GDM1 (cell line): ENCODE measurements at places on chromosomes 6 and 20.
A peak's percentile ranks its signal among the peaks of the same experiment; 100 is the strongest.

DNA sequence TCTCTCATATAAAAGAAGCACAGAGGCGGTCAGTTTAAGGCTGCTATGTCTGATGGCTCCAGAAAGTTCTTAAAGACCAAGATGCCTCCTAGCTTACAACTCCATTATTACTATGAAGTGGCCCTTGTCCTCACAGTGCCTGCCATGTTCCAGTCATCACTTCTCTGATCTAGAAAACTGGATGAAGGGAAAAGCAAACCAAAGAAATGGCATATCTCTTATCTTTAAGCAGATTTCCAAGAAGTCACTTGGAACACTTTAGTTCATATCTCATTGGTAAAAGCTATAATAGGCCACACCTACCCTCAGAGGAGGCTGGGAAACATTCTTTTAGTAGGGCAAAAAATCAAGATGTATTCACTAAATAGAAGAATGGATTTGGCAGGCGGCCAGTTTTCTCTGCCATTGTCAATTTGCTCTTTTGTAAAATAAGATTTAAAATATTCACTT, 289.6 kb downstream of the TBC1D7 start:
- no peak for DNase-seq

- DNase-seq, result no peak
Observed at GRCh38 chr6:16688984-16689636, 72.2 kb downstream of the ATXN1 start.

- peak; percentile 13 for DNase-seq
Observed at GRCh38 chr6:159852877-159853276, 37.9 kb upstream of the MAS1 start.

- peak; percentile 3 for DNase-seq
Observed at GRCh38 chr6:107179004-107179403, 63.7 kb upstream of the BEND3 start.

DNA sequence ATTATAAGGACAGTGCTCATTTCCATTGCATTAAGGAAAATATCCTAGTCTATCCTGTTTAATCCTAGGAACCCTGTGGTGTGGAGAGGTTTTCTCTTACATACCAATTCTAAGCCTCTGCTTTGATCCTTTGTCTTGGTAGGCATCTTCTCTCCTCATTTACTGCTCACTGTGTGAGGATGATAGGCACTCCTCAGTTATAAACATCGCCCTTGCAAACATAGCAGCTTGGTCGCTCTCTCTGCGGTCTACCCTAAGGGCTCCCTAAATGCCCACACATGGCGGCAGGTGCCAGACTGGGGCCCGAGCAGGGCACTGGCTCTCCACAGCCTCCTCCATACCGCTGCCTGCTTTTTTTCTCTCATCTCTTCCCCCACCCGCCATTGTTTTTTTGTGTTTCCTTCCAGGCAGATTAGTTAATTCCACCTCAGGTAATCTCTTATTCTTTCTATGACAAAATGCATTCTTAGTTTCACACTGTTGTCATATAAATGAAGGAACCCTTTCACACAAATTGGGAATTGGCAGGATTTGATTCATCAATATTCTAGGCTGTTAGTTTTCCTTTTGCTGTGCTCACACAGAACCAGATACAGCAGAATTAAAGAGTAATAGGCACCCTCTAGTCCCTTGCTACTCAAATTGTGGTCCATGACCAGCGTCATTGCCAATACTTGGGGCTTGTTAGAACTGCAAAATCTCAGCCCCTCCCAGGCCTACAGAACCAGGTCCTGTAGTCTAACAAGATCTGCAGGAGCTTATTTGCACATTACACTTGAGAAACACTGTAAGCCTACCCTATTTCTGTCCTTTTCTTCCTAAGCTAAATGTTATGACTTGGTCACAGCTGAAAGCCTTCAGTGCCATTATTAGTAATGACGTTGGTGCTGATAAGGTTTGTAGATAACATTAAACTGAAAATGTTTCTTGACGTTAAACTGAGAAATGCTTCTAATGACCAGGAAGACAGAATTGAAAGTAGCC, 36.3 kb downstream of the CARMIL1 start:
- DNase-seq, result no peak

DNA sequence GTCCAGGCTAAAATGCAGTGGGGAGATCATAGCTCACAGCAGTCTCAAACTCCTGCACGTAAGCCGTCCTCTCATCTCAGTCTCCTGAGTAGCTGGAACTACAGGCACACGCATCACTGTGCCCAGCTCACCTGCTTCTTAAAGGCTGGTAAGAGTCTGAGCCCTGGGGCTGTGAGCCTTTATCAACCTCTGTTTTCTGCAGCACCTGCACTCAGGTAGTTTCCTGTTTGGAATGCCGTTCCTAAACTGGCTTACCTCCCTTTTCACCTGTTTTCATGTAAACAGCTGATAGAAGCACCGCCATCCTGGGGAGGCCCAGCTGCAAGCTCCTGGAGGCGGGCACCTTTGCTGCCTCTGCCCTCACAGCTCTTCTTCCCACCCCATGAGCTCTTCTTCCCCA, 45.4 kb downstream of the SLC24A3 start:
- DNase-seq, result no peak

GRCh38 chr20:57568088-57568896, 7.4 kb downstream of the PCK1 start:
- no peak for DNase-seq

DNA sequence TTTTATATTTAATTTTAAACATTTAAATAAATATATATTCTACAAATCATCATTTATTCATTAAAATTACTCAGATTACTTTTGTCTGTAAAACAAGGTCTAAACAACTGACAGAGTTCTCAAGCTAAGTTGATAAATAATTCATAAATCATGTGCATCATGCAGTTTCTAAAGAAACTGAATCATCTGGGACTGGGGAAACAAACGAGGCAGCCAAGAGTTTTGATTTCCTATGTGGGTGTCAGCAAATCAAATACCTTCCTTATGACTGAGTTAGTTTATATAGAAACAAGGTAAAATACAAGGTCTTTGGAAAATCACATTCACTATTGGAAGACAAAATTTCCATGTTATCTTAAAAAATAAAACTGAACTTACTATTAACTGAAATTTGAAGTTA, 149.9 kb upstream of the BEND6 start:
- no peak for DNase-seq

GRCh38 chr6:143039548-143039947, 21.1 kb upstream of the AIG1 start:
- DNase-seq, result no peak

- no peak for DNase-seq
Observed at GRCh38 chr6:151027295-151027747, 161.8 kb downstream of the MTHFD1L start.

GRCh38 chr20:59997896-59998295, 39.7 kb downstream of the CDH26 start:
- no peak for DNase-seq

DNA sequence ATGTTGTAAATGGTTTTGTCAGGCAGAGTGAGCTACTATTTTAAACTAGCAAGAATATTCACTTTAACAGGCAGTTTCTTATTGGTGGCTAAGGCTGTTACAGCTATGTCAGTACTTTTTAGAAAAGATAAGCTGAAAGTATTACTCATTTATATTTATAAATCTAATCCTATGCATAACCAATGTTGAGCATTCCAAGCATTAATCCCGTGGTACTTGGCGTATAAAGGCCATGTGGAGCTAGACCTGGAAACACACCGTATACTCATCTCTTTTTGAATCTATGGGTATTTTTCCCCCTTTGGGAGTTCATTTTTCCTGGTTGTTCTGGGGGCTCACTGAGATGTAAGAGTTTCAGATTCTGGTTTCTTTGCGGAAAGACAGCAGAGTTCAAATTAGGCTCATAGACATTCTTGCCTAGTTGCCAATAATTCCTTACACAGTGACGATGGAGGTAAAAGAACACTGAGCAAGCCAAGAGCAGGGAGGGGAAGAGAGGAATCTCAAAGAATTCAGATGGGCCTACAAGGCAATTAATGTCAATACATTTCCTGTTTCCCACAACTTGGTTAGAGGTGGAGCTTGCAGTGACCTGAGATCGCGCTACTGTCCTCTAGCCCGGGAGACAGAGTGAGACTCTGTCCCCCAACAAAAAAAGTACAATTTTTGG, 211.5 kb downstream of the SOX4 start:
- no peak for DNase-seq

DNA sequence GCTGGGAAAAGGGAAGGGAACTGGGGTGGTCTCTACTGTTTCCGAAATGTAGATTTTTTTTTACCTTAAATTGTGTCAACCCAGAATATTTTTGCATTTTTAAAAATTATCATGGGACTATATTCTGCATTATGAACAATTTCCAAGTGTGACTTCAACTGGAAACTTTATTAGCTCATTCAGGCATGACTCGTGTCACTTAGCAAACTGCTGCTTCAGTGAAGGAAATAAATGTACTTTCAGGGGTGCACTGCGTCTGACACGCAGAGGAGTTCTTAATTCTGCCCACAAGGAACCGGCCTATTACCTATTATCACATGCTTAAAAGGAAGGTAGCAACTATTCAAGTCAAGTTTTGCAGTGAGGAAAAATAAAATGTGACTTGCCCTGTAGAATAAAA, 291.3 kb upstream of the PRDM1 start:
- DNase-seq, result no peak

DNA sequence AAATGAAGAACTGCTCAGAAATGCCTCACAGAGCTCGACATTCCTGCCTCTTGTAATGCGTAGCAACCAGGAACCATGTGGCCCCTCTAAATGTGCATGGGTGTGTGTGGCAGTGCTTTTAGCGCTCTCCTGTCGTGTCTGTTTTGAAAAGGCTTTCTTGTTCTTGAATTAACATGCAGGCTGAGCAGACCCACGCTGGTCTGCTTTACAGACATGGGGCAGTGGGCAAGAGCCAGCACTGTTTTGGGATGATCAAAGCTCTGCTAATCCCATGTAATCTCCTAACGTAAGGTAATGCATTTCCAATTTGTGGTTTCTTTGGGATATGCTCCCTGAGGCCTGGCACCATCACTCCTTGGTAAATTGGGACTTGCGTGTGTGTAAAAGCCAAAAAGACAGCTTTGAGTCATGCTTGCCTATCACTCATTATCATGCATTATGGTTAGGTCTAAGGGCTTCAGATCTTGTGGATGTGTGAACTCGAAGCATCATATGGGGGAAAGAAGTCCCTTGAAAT, 11.8 kb downstream of the RIPOR2 start:
- DNase-seq, result no peak

DNA sequence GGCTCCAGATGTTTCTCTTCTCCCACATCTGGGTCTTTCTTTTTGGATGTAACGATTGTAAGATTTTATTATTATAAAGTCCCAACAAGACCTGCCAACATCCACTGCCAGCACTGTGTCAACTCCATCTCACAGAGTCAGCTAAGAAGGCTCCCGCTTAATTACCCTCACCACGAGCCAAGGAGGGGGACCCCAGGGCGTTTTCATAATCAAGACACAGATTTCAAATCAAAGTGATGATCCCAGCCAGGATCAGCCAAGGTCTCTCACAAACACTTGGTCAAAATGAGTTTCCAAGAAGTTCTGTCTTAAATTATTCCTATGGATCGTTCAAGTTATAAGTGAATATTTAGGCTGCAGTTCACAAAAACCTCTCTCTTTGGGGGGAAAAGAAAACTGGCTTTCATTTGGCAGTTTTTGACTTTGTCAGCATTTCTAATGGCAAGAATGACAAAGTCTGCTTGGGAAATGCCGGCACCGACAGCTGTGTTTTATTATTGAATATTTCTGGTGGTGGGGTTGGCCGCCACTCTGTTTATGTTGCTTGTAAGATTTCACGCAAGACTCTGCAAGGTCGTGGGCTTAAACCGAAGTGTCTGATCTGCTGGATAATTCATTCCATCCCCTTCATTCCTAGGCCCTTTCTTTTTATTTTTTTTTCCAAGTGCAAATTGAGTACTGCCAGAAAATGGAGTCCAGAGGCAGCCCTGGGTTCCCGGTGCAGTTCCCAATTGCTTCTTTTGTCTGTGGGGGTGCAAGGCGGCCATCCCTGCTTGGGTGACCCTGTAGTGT, 170.2 kb upstream of the PMEPA1 start:
- no peak for DNase-seq

DNA sequence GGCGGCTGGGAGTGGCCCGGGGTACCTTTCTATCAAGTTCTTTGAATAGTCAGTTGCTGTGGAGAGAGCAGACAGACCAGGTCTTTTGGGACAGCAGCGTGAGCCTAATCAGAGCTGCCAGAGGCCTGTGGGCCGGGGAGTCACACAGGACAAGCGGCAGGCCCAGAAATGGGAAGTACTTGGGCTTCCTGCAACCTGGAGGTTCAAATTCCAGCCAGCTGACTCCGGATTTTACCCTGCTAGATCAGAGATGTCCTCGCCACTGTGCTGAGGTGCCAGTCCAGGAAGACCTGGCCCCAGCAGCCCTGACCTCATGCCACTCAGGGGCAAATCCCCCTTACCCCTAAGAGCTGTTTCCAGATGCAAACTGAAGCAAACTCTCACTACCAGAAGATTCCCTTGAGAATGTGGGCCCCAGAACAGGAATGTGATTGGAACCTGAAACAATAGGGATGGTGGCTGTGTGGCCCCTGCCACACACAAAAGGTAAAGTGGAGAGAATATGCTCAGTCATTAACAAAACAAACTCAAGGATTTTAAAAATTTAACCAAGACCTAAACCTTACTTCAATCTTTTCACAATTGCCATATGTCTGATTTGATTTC, 9.7 kb downstream of the BEND3 start:
- no peak for DNase-seq

- no peak for DNase-seq
Observed at GRCh38 chr6:23879816-23880215, 246.2 kb upstream of the NRSN1 start.

- no peak for DNase-seq
Observed at GRCh38 chr6:87430499-87430898, 22.7 kb downstream of the CFAP206 start.

DNA sequence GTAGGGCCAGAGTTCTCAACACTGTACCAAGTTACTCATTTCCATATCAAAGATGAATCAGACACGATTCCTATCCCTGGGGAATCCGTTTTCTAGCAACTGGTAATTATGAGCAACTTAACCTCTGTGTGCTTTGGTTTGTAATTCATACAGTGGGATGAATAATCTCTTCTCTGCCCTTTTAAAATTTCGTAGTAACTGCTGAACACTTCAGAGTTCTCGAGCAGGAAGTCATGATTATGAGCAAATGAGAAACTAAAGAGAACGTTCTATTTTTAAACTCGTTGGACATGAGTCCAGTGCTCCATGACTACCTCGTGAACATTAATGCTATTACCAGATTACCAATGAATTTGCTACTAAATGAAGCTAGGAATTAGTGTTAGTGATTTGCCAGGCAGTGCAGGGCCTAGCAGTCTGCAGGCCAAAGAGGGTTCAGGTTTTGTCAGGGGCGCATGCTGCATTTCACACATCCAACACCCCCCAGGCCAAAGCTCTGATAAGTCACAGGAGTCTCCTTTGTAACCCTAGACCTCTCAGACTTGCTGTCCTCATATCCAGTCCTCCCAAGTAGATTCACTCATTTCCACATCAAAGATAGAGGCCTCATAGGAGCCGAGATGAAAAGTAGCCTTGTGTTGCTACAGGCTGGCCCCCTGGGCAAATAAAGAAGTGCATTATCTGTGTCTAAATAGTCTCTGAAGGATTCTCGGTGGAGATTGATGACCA, 45.8 kb upstream of the VSTM2L start:
- no peak for DNase-seq

- DNase-seq, result no peak
Observed at GRCh38 chr6:119830494-119831295, 481.1 kb upstream of the MAN1A1 start.
